ENCODE measurements at places on chromosomes 4 and X.

DNA sequence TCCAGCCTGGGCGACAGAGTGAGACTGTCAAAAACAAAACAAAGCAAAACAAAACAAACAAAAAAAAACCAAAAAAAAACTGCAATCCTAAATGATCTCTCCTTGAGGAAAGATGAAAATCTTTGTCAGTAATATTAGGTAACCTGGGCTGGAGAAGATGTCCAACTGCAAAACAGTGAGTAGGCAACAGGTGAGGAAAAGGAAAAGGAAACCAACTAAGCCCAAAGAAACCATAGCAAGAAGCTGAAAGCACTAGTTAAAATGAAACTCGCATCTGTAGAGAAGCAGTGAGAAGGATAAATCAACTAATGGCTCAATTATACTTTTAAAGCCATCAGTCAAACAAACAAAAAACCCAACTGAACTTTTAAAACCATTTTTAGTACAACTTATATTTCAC is 54.2 kb downstream of the ENOX2 start:
- DNase-seq = no peak

- DNase-seq = no peak
Observed at GRCh38 chrX:154648931-154649330, 4.4 kb downstream of the CTAG2 start.

DNA sequence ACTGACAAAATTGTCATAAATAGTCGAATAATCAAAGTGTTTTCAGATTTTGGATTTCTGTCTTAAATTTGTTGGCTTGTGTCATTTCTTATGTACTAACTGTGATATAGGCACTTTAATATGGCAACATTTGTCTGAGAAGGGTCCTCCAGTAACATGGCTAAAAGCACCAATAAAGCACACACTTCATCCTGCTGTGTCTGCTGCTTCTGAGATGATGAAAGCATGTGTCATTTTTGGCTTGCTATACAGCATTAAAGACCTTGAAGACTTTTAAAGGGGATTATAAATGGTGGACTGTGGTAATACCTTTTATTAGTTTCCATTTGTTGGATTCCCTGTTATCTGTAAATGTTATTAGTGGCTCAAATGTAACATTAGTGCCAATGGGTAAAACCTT is 551.8 kb upstream of the GRID2 start:
- no peak for DNase-seq

GRCh38 chr4:3388471-3389232 is 53.1 kb upstream of the HGFAC start:
- no peak for DNase-seq

DNA sequence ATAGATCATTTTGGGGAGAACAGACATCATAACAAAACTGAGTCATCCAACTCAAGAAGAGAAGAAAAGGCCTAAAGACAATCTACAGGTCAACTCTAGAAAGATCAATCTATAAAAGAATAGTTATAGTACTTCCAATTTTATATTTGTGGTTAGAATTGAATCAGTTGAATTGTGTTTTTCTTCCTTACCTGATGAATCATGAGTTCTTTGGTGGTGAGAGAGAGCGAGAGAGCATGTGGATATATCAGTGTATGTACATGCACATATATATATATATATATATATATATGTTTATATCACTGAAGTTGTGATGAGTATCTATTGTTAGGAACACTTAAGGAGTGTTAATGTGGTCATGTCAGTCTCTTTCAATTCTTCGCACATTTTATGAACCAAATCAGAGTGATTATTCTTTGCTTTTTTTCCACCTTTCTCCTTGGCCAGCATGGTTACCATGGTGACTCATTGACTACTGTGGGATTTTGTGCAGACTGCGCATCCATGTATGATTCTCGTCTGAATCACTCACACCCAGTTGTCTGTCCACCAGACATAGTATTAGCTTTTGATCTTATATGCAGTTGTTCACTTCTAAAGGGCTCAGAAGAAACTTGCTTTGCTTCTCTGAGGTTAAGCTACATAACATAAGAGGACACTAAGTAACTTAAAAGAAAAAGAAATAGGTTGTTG is 90.4 kb upstream of the RAB40AL start:
- DNase-seq = no peak

DNA sequence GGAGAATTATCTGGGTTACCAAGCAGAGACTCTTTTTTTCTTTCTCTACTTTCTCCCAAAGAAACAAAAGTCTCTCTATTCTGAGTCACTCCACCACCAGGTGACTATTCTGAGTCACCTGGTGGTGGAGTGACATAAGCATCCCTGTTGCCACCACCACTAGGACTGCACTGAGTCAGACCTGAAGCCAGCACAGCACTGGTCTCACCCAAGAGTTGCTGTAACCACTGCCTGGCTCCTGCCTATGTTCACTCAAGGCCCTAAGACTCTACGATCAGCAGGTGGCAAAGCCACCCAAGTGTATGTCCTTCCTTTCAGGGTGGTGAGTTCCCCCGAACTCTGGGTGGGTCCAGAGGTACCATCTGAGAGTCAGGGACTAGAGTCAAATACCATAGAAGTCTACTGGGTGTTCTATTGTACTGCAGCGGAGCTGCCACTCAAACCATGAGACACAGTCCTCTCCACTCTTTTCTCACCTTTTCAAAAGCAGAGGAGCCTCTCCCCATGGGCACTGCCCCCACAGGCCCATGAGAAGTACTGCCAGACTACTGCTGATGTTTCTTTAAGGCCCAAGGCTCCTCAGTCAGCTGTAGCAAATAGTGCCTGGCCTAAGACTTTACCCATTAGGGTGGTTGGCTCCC is 209.6 kb upstream of the IRS4 start:
- DNase-seq = no peak

GRCh38 chrX:12711435-12712040 is 79.7 kb upstream of the PRPS2 start:
- DNase-seq = no peak

DNA sequence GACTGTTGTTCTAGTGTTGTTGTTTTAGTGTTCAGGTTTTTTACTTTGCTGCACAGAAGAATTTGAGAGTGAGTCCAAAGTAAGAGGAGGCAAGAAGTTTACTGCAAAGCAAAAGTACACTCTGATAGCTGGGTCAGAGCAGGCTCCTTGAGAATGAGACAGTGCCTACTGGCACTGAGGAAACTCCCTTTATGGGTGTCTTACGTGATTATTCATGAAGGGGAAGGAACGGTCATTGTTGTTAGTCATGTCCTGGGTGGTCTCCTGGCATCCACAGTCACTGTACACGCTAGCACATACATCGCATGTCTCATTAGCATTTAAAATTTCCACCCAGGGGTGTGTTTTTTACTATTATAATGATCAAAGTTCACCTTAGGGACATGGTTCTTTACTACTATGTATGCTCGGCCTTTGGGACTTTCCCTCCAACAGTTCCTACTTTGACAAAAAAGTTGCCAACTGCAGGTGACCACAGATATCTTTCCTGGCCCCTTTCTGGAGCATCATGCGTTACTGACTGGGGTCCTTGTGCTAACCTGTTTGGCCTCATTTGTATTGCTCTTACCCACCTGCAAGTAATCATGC is 688.9 kb upstream of the AMOT start:
- DNase-seq = no peak
